ENCODE measurements at places on chromosomes 7 and 10. TPM values are rescaled to one million over a fixed set of nuclear protein-coding genes. Genes with fewer than 3 reads are reported as not detected.

The TMEM130 gene
- 33.6 TPM for total RNA-seq

The COL28A1 gene
- 0.11 TPM for total RNA-seq

GRCh38 chr7:51065766-51066165 is 250.8 kb downstream of the COBL start:
- H3K4me3 ChIP-seq, result no peak overlapping the region
- H3K36me3 ChIP-seq, result no peaks in the 10 kb centered on the region
- no peaks in the 10 kb centered on the region for H3K27me3 ChIP-seq
- DNase-seq, result no peak
- no peaks in the 10 kb centered on the region for H3K4me1 ChIP-seq

GRCh38 chr7:6096581-6096980 is 65.4 kb downstream of the ANKRD61 start:
- no peaks in the 10 kb centered on the region for H3K27me3 ChIP-seq
- no peaks in the 10 kb centered on the region for H3K36me3 ChIP-seq
- no peak overlapping the region for H3K4me3 ChIP-seq
- DNase-seq, result no peak
- no peak overlapping the region for H3K27ac ChIP-seq

- no peaks in the 10 kb centered on the region for H3K4me1 ChIP-seq
- H3K27me3 ChIP-seq, result no peaks in the 10 kb centered on the region
- no peak overlapping the region for H3K4me3 ChIP-seq
- DNase-seq, result no peak
- no peaks in the 10 kb centered on the region for H3K36me3 ChIP-seq
Measured at GRCh38 chr10:56178210-56178609, 182.8 kb downstream of the ZWINT start.

DNA sequence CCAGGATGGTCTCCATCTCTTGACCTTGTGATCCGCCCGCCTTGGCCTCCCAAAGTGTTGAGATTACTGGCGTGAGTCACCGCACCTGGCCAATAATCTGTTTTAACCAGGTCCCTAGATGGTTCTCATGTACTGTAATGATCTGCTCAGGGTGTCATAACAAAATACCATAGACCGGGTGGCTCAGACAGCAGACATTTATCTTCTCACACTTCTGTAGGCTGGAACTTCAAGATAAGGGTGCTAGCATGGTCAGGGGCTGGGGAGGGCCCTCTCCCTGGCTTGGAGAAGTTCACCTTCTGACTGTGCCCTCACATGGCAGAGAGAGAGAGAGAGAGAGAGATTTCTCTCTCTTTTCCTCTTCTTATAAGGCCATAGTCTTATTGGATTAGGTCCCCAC is 279.4 kb upstream of the LYZL1 start:
- H3K27me3 ChIP-seq, result no peaks in the 10 kb centered on the region
- H3K27ac ChIP-seq, result no peak overlapping the region
- no peaks in the 10 kb centered on the region for H3K4me1 ChIP-seq
- no peak overlapping the region for H3K4me3 ChIP-seq
- DNase-seq, result no peak
- H3K36me3 ChIP-seq, result no peaks in the 10 kb centered on the region

DNA sequence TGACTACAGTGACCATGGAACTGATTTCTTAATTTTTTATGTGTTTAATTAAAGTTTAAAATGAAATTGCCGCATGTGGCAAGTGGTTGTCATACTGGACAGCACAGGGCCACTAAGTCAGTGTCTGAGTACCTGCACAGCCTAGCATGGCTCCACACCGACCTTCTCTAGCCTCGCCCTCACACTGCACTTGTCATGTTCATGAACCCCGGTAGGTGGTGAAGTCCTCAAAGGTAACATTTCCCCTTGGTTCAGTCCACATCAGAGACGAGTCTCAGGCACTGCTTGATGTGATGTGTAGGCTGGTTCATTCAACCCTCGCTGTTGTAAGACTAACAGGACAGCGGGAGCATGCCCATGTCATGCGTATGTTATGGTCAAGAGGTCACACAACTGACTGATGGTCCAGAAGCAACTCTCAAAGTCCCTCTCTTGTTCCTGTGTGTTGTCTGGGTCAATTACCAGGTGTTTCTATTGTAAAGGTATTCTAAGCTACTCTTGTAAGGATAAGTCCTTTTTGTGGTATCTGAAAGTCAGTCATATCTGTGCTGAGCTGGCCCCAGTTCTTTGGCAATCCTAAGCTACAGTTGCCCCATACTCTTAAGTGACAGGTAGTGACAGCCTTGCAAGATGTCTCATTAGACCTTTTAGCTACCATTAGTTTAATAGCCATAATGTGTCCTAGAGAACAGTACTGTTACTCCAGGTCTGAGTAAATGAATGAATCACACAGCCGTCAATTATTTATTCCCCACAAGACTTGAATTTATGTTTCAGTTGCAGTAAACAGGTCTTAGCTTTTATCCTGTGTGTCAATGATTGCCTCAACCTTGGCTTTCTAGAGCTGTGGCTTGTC is 32.9 kb upstream of the ZC3HAV1L start:
- H3K4me1 ChIP-seq, result no peaks in the 10 kb centered on the region
- no peak for DNase-seq
- H3K27me3 ChIP-seq, result no peaks in the 10 kb centered on the region
- peaks cover 94% of the 10 kb centered on the region for H3K36me3 ChIP-seq

Data from ascending aorta (tissue), 2 donors.